ENCODE measurements at places on chromosomes 11 and 22.

GRCh38 chr11:68855205-68855981 is 13.7 kb upstream of the CPT1A start:
- DNase-seq: no peak

DNA sequence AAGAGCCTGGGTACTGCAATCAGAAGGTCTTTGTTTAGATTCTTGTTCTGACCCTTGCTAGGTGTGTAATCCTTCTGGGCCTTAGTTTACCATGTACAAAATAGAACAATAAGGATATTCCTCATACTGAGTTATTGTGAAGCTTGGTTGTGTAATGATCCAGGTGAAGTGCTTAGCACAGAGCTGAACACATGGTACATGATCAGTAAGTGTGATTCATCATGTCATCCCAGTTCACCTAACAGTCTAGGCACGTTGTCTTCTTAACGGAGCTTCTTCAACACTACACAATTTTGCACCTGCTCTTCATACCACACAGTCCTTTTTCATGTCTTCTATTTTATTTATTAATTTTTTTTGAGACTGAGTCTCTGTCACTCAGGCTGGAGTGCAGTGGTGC is 234.3 kb upstream of the TENM4 start:
- no peak for DNase-seq

GRCh38 chr11:42171046-42171445 is 711.6 kb upstream of the LRRC4C start:
- no peak for DNase-seq

DNA sequence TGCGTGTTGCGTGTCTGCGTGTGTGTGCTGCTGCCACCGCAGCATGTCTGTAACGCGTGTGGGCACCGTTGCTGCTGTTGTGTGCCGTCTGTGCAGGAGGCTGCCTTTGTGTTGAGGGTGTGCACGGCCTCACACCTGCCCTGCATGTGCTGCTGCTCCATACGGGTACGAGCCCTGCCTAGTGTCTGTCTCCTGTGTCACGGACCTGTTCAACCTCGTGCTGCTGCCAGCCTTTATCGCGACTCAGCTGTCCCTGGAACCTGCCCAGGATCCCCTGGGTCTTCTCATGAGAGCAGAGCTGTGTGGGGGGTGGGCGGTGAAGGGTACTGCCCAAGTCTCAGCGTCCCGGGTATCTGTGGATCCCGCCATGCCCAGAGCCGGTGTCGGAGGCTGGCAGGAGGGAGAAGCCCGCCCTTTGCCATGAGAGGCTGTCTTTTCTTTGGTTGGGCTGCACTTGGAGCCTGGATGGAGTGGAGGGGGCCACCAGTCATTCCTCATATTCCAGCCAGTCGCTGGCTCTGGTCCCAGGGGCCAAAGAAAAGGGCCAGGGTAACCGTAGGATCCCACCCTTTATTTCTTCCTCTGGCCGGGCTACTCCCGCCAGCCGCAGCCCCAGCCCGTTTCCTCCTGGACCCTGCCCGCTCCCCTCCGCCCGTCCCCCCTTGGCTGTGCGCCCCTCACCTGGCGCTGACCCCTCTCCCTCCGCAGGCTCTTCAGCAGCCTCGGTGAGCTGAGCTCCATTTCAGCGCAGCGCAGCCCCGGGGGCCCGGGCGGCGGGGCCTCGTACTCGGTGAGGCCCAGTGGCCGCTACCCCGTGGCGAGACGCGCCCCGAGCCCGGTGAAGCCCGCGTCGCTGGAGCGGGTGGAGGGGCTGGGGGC is 7.8 kb upstream of the ACR start:
- no peak for DNase-seq

- no peak for DNase-seq
Measured at GRCh38 chr11:59992425-59992824, 24.6 kb upstream of the OOSP4B start.

DNA sequence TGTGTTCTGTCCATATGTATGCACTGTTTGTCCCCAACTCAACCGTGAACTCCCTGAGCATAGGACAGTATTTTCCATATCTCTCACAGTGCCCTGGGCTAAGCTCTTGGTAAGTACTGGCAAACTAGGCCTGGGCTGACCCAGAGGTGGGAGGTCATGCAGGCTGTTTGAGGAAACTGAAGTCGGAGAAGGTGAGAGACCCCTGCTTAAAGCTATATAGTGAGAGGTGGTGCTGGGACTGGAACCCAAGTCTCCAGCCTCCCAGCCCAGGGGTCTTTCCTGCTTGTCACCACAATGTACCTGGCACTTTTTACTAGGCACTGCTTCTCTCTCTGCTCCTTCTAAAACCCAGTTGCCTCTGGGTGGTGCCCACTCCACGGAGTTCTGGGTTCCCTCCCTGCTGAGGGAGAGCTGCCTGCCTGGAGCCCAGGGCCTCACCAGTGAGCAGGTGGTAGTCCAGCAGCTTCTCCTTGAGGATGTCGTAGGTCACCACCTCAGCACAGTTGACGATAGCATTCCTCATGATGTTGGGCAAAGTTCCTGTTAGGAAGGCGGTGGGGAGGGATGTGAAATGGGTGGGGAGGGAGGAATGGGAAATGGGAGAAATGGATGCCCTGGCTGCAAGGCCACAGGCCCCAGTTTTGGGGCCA is 4.7 kb downstream of the UCP3 start:
- DNase-seq: no peak

GRCh38 chr11:68215087-68215445 is 2.0 kb upstream of the KMT5B start:
- DNase-seq: no peak

DNA sequence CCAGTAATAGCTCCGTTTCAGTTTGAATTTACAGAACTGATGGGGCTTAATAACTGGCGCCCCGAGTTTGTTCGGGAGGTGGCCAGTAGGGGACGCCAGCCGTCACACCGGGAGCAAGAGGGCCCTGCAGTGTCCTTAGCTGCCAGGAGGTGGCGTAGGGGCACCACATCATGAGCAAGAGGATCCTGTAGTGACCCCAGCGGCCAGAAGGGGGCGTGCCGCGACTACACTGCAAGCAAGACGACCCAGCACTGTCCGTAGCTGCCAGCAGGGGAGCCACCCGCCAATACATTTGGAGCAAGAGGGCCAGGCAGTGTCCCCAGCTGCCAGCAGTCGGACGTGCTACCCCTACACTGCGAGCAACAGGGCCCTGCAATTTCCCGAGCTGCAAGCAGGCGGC is 663.7 kb upstream of the B3GAT1 start:
- no peak for DNase-seq

DNA sequence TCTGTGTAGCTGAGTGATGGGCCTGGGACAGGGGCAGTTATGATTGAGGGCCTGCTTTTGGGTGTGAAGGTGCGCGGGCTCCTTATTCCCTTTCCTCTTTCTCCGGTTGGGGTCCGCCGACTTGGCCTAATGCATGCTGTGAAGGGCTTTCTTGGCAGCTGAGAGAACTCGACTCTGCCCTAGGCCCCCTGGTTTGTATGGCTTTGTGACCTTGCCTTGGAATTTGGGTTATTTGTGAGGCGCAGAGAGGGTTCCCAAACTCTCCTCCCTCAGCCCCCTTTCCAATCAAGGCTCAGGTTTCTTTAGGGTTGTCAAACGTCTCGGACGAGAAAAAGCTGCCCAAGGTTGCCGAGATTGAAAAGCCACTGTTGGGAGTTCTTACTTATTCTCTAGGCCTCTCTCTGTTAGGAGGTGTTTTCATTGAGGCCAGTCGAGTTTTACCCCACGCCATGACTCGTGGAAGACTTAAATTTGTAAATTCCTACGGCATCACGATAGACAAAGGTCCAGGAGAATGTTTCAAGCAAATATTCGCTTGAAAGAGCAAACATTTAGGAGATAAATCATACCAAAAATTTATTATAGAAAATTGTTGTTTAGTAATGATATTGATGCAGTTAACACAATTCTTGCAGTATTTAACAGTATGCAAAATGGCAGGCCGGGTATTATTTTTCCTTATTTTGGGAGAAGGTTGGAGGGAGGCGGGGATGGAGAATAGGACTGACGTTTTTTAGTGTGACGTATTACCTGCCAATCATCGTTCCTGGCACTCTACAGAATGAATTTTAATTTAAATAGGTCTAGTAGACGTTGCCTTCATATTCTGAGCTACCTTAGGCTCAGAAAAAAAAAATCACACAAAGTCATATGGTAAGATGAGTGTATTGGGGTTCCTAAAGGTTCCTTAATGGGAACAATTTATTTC is 689 bp downstream of the PDHX start:
- DNase-seq: no peak

DNA sequence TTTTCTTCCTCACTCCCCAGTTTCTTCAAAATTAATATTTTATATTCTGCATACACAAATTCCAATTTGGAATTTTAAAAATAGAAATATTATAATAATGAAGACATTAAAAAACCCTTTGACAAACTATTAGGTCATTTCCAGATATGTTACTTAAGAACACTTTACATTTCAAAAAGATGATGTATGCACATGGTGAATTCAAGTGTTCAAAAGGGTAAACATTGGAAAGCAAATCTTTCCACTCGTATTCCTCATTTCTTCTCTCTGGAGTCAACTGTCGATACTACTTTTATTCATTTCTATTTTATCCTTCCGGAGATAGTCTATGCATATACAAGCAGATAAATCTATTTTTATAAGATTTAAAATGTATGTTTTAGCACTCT is 16.7 kb downstream of the TBCEL start:
- no peak for DNase-seq

DNA sequence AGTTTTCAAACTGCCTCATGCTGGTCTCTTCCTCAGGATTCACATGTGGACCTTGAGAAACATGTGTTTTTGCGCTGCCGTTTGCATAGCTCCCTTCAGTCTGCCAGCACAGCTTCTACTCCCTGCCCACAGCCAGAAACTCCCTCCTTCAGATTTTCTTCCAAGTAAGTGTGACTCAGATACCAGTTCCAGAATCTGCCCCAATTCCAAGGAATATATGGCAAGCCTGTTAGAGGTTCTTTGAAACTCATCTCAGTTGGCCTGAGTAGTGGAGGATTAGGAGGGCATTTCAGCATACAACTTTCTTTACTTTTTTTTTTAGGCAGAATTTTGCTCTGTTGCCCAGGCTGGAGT is 67.1 kb downstream of the SNX19 start:
- no peak for DNase-seq

GRCh38 chr11:36586543-36586942 is 7.8 kb upstream of the IFTAP start:
- no peak for DNase-seq

DNA sequence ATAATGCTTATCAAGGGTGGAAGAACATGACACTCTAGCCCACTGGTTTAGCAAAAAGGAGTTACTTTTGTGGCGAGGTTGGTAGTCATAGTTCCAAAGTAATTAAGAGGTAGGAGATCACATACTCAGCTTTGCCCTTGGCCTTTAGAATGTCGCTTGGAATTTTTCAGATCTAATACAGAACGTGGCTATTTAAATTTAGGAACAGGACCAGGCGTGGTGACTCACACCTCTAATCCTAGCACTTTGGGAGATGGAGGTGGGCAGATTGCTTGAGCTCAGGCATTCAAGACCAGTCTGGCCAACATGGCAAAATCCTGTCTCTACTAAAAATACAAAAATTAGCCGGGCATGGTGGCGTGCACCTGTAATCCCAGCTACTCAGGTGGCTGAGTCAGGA is 26.1 kb upstream of the ZNRF3 start:
- no peak for DNase-seq

- DNase-seq: no peak
Measured at GRCh38 chr11:131583938-131584337, 213.5 kb downstream of the NTM start.

GRCh38 chr22:27100789-27101188 is 443.4 kb downstream of the MIAT start:
- DNase-seq: no peak

- no peak for DNase-seq
Measured at GRCh38 chr11:31397239-31397834, 27.7 kb downstream of the DNAJC24 start.

- no peak for DNase-seq
Measured at GRCh38 chr11:27358296-27358695, 4.7 kb downstream of the CCDC34 start.

GRCh38 chr11:30487200-30487898 is 98.8 kb downstream of the MPPED2 start:
- DNase-seq: no peak

- DNase-seq: no peak
Measured at GRCh38 chr11:41289408-41289807, 170.0 kb downstream of the LRRC4C start.

GRCh38 chr11:116598036-116598435 is 174.8 kb downstream of the BUD13 start:
- DNase-seq: no peak

DNA sequence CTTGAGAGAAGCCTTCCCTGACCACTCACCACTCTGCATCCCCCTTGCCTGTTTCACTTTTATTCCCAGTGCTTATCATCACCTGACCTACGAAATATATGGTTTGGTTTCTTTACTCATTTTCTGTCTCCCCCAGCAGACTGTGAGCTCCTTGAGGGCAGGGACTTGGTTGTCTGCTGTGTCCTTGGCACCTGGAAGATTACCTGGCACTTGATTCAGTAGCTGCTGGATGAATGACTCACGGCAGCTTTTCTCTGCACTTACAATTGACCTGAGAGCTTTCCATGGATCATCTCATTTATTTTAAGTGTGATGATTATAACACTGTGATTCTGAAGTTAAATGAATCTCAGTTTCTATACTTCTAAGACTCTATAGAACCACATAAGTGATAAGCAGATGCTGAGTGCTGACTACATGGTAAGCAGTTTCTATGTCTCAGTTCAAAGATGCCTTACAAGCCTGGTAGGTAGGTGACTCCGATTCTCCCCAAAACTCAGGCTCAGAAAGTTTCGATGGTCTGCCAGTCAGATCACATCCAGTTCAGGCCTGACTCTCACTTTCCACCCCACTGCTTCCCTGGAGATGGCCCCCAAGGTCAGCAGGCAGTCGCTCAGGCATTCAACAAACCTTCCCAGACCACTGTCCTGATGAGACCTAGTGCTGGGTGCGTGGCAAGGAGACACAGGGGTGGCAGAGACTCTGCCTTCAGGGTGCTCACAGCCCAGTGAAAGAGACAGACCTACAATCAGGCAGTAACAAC is 11.6 kb downstream of the IL2RB start:
- DNase-seq: no peak

DNA sequence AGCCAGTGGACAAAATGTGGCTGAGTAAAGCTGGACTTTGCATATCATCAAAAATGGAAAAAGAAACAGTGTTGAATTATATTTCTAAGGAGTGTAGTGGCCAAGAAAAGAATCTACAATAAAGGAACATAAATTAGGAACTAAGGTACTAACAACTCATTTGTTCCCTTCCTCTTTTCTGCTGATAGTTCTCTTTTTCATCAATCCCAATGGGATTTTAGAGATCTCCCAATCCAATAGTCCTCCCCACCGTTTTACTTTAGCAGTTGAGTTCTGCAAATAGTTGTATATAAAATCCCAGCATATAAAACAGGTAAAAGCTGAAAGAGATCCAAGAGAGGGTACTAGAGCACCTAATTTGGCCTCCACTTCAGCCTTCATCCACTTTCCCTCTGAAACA is 2.0 kb downstream of the PRCP start:
- no peak for DNase-seq

- no peak for DNase-seq
Measured at GRCh38 chr22:47166446-47167016, 404.1 kb downstream of the TBC1D22A start.

- DNase-seq: no peak
Measured at GRCh38 chr22:44131989-44132685, 48.6 kb upstream of the PARVG start.

GRCh38 chr11:111205632-111206385 is 39.7 kb upstream of the POU2AF2 start:
- no peak for DNase-seq

Data from stimulated activated CD8-positive, alpha-beta memory T cell treated with anti-CD3 and anti-CD28 coated beads, Interleukin-15, amount 100 ng/mL, for 1 hour (primary cell).